ENCODE measurements at places on chromosomes 5 and 9.

GRCh38 chr9:128056887-128057723, 10.0 kb downstream of the NAIF1 start:
- DNase-seq = no peak

DNA sequence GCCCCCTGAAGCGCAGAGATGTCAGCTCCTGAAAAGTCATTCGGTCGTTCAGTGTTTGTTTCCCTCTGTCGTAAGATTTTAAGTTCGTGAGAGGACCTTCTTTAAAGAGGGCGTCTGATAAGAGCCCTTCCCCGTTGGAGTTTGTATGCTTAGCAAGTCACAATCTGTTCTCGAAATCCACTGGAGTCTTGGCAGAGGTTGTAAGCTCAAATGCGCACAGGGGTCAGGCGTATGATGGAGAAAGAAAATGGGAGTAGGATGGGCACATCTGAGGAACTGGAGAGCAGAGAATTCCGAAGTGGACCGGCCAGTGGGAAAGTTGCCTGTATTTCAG, 710 bp downstream of the HSD17B4 start:
- DNase-seq = peak; percentile 5

- no peak for DNase-seq
Observed at GRCh38 chr9:136762221-136762691, 2.1 kb downstream of the LCN15 start.

DNA sequence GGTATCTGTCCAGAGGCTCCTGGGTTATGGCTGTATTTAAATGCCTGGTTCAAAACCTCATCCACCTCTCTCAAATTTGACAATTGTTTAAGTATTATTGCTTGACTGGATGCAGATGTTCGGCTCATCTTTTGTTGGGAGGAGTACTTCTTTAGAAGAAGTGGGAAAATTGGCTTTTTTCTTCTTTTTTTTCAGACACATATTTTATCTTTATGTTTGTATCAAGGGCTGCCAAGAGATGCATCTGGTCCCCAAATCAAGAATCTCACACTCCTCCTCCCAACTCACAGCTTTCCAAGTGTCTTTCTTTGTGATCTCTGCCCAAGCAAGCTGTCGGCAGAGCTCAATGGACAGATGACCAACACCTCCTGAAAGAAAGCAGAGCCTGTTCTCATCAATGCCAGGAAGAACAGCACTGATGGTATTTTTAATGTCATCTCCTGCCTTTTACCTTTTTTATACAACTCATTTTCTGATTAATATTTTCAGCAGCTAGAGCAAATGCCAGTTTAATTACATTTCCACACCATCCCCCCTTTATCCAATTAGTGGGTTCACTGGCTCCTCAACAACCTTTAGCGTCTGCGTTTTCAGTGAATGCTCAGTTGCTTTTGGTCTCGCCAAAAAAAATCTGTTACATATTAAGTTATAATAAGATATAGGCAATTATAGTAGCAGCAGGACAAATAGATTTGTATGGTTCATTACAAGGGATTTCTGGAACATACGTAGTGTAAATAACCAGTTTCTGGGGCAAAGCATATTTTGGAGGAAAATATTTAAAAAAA, 110.3 kb upstream of the SLIT3 start:
- DNase-seq = no peak

GRCh38 chr5:139640421-139641115, 7.6 kb upstream of the CXXC5 start:
- no peak for DNase-seq

- peak; percentile 35 for DNase-seq
Observed at GRCh38 chr5:151682240-151682639, 4.5 kb downstream of the SPARC start.

GRCh38 chr9:111050819-111051218, 12.5 kb upstream of the LPAR1 start:
- no peak for DNase-seq

- no peak for DNase-seq
Observed at GRCh38 chr5:111310711-111311620, 86.8 kb downstream of the CAMK4 start.

GRCh38 chr5:75672616-75673015, 44.6 kb downstream of the POC5 start:
- DNase-seq = peak; percentile 51

- no peak for DNase-seq
Observed at GRCh38 chr9:35836595-35836994, 7.6 kb downstream of the TMEM8B start.

GRCh38 chr5:107593009-107593408, 77.7 kb downstream of the EFNA5 start:
- no peak for DNase-seq

GRCh38 chr5:113266913-113267227, 167.9 kb downstream of the TSSK1B start:
- DNase-seq = no peak

DNA sequence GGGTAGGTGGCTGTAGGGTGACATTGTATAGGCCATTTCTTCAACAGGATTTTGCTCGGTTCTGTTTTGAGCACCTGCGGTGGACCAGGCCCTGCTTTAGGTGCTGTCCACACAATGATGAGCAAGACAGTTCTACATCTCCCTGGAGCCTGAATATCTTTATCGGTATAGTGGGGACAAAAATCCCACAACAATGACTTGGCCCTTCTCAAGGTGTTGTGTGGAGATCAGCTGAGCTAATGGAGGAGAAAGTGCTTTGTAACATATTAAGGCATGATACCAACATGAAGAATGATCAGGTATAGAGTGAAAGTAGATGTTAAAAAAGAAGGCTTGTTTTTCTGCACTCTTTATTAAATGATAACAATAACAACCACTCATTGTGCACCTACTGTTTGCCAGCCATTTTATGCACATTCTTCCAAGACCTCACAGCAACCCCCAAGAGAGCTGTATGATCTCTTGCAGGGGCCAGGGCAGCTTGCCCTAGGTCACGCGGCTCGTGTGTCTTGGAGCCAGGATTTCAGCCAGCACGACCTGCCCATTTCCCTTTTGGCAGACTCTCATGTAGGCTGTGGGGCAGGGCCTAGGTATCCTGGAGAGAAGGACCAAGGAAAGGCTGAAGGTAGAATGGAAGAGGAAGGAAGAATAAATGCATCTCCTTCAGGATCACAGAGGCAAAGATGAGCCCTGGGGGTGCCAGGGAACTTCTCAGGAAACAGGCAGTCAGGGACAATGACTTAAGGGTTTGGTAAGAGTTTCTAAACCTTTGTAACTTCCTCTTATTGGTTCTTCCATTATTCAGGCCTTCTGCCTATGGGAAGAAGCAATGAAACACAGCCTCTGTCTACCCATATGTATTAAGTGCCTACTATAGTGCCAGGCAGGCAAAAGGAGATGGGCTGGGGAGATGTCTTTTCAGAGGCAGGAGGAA, 50.0 kb upstream of the PPARGC1B start:
- no peak for DNase-seq

GRCh38 chr5:78653681-78654366, 5.3 kb upstream of the LHFPL2 start:
- no peak for DNase-seq

DNA sequence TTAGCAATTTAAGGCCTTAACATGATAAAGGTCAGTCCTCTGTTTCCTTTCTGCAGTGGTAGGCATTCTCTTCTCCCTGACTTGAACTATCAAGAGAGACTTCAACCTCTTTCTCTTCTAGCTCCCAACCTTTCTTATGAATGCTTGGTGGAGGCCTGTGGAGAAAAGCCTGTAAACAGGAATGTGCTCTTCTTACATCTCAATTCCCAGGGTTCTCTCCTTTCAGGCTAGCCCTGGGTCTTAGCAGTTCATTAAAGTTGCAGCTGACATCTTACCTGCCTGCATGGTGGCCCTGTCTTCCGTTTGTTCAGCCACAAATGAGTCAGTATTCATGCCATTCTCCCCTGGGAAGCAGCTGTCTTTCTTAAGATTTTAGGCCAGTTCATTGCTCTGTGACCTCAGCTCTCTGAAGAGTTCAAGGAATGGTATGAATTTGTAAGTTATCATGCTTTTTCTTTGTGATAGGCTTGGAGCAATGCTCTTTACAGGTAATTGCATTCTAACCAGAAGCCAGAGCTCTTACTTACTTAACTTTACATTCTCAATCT, 77.8 kb downstream of the ADCY2 start:
- DNase-seq = no peak

GRCh38 chr5:69492923-69493395, 369 bp downstream of the OCLN start:
- no peak for DNase-seq

DNA sequence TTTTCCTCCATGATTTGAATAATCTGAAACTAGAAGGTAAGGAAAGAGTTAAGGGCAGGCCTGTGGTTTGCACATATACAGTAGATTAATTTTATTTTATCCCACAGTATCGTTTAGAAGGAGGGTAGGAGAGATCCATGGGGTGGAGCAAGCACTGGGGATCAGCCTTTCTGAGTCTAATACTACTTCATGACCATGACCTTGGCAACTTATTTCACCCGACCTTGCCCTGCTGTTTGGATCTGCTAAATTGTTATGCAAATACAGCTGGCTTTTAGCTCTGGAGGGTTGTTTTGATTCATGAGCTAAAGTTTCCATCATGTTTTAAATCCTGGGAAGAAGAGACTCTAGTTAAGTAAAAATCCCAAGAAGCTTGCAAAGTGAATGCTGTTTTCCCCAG, 864 bp upstream of the GRIN3A start:
- no peak for DNase-seq

GRCh38 chr5:138460032-138460693, 5.1 kb upstream of the EGR1 start:
- no peak for DNase-seq

DNA sequence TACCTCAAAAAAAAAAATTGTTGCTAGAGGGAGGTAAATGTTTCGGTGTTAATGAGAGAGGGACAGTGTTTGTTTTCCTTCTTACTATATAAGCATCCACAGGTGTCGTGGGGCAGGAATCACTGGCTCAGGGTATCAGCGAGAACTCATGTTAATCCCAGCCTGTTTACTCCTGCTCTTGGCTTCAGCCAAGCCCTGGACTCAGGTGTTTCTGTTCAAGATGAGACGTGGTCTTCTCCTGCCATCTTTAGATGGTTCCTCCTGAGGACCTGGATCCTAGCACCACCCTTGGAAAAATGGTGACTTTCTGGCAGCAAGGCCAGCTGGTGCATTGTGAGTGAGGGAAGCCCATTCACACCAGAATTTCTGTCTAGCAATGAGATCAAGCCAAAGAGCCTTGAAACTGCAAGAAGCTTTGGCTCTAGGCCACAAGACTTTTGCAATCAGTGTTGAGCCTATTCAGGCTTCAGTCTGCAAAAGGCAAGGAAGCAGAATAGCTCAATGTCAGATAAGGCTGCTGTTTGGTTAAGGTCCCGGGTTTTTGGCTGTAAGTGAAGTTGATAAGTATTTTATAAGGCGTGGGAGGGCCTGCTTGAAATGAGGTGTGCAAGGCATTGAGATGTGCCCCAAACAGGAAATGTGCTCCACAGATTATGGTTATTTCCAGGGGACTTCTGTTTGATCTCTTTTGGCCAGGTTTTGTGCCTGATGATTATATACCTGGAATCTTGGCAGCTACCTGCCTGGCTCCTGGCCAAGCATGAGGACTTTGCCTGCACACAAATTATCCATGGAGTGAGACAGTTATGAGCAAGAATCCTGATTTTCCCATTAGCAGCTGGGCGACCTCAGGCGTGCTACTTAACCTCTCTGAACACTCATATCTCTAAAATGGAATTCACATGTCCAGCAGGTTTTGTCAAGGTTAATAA, 99.8 kb downstream of the TENT4A start:
- DNase-seq = no peak

- no peak for DNase-seq
Observed at GRCh38 chr9:12783767-12784460, 9.1 kb downstream of the LURAP1L start.
